ENCODE measurements at places on chromosomes 13 and 19. TPM values are rescaled to one million over a fixed set of nuclear protein-coding genes. Genes with fewer than 3 reads are reported as not detected.

CEBPA gene
- 87.2 TPM for total RNA-seq

ZNF382 gene
- 2.1 TPM for total RNA-seq

ZNF414 gene
- total RNA-seq, result 29.2 TPM

GRCh38 chr19:37926255-37926654, 19.2 kb downstream of the SIPA1L3 start:
- H3K4me1 ChIP-seq, result no peaks in the 10 kb centered on the region
- no peak overlapping the region for H3K27ac ChIP-seq
- no peaks in the 10 kb centered on the region for H3K36me3 ChIP-seq
- DNase-seq, result no peak

- no peaks in the 10 kb centered on the region for H3K27me3 ChIP-seq
- H3K36me3 ChIP-seq, result no peaks in the 10 kb centered on the region
- H3K4me3 ChIP-seq, result no peak overlapping the region
- no peak for DNase-seq
- H3K4me1 ChIP-seq, result no peaks in the 10 kb centered on the region
Observed at GRCh38 chr13:85347251-85347650, 452.0 kb downstream of the SLITRK6 start.

GRCh38 chr13:82739881-82740280, 1142.4 kb downstream of the SLITRK1 start:
- H3K4me3 ChIP-seq, result no peak overlapping the region
- DNase-seq, result no peak
- H3K27me3 ChIP-seq, result no peaks in the 10 kb centered on the region
- no peak overlapping the region for H3K27ac ChIP-seq
- no peaks in the 10 kb centered on the region for H3K4me1 ChIP-seq

- no peak overlapping the region for H3K27ac ChIP-seq
- no peaks in the 10 kb centered on the region for H3K27me3 ChIP-seq
- H3K4me1 ChIP-seq, result no peaks in the 10 kb centered on the region
- no peak overlapping the region for H3K4me3 ChIP-seq
Observed at GRCh38 chr13:75391432-75392100, 90.4 kb downstream of the TBC1D4 start.

- DNase-seq, result no peak
- H3K27me3 ChIP-seq, result no peaks in the 10 kb centered on the region
- H3K4me1 ChIP-seq, result no peaks in the 10 kb centered on the region
- no peak overlapping the region for H3K27ac ChIP-seq
- no peak overlapping the region for H3K4me3 ChIP-seq
- H3K36me3 ChIP-seq, result no peaks in the 10 kb centered on the region
Observed at GRCh38 chr19:41898235-41898634, 15.3 kb downstream of the ARHGEF1 start.

All from Peyer's patch (tissue), 4 donors.